ENCODE measurements at places on chromosomes 6 and 20. TPM values are rescaled to one million over a fixed set of nuclear protein-coding genes. Genes with fewer than 3 reads are reported as not detected.

- no peak overlapping the region for H3K27ac ChIP-seq
- DNase-seq, result no peak
- no peaks in the 10 kb centered on the region for H3K4me1 ChIP-seq
- H3K27me3 ChIP-seq, result no peaks in the 10 kb centered on the region
Observed at GRCh38 chr6:151837223-151837622, 29.7 kb downstream of the ESR1 start.

- DNase-seq, result no peak
- H3K36me3 ChIP-seq, result no peaks in the 10 kb centered on the region
- peaks cover 40% of the 10 kb centered on the region for H3K27me3 ChIP-seq
- no peak overlapping the region for H3K27ac ChIP-seq
- H3K4me3 ChIP-seq, result peak overlapping the region; percentile 18
- peaks cover 6% of the 10 kb centered on the region for H3K4me1 ChIP-seq
Observed at GRCh38 chr6:27205375-27206278, 41.9 kb upstream of the PRSS16 start.

GRCh38 chr20:46062621-46063020 is 27.1 kb downstream of the NCOA5 start:
- DNase-seq, result no peak
- peaks cover 55% of the 10 kb centered on the region for H3K4me1 ChIP-seq
- peaks cover 2% of the 10 kb centered on the region for H3K27me3 ChIP-seq
- H3K36me3 ChIP-seq, result peaks cover 68% of the 10 kb centered on the region

GRCh38 chr6:74256781-74257180 is 560.8 kb downstream of the CD109 start:
- DNase-seq, result no peak
- no peaks in the 10 kb centered on the region for H3K27me3 ChIP-seq
- H3K4me1 ChIP-seq, result no peaks in the 10 kb centered on the region
- no peak overlapping the region for H3K4me3 ChIP-seq
- no peaks in the 10 kb centered on the region for H3K36me3 ChIP-seq

GRCh38 chr6:105824732-105825131 is 261.4 kb upstream of the PRDM1 start:
- no peaks in the 10 kb centered on the region for H3K27me3 ChIP-seq
- H3K4me1 ChIP-seq, result no peaks in the 10 kb centered on the region
- DNase-seq, result no peak
- no peaks in the 10 kb centered on the region for H3K36me3 ChIP-seq

Gene C6orf132
- not detected for total RNA-seq

Gene DPPA5
- not detected for total RNA-seq

Measured in CD4-positive, CD25-positive, alpha-beta regulatory T cell (primary cell).